Tongue (tissue), 3 donors: ENCODE measurements at places on chromosomes 1 and 21.

- no peak for DNase-seq
Observed at GRCh38 chr1:200226969-200227303, 182.9 kb downstream of the ZNF281 start.

GRCh38 chr1:155978973-155979429 lies 654 bp upstream of the ARHGEF2 start:
- peak; percentile 58 for DNase-seq

DNA sequence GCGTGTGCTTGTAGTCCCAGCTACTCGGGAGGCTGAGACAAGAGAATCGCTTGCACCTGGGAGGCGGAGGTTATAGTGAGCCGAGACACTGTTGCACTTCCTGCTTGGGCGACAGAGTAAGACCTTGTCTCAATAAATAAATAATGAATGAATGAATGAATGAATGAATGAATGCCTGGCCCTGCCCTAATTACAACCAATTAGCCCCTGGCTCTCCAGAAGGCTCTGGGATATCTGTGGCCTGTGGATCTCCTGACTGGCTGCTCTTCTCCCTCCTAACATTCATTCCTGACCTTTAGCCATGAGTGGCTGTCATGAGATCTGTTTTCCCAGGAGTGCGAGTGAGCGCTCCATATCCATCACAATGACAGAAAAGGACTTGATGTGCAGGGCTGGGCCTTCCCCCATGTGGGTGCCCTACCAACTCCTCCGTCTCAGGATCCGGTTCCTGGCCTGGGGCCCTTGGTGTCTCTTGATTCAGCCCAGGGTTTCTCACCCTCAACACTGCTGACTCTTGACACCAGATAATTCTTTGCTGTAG lies 243.6 kb upstream of the TMEM51 start:
- DNase-seq = no peak

DNA sequence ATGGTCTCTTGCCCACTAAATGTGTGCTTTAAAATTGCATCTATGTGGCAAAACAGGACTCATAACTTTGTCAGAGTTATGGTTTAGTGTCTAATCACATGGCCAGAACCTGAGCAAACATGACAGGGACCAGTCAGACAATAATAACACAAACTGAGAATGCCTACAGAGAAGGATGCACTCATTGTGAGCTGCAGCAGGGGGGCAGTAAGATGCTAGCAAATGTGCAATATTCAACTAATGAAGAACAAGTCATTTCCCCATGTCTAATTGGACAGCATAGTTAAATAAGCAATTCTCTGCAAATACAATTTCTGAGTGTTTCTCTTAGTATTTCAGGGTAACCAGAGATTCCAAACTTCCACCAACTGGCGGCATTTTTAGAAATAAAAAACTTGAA lies 30.8 kb downstream of the SPAG17 start:
- peak; percentile 65 for DNase-seq

DNA sequence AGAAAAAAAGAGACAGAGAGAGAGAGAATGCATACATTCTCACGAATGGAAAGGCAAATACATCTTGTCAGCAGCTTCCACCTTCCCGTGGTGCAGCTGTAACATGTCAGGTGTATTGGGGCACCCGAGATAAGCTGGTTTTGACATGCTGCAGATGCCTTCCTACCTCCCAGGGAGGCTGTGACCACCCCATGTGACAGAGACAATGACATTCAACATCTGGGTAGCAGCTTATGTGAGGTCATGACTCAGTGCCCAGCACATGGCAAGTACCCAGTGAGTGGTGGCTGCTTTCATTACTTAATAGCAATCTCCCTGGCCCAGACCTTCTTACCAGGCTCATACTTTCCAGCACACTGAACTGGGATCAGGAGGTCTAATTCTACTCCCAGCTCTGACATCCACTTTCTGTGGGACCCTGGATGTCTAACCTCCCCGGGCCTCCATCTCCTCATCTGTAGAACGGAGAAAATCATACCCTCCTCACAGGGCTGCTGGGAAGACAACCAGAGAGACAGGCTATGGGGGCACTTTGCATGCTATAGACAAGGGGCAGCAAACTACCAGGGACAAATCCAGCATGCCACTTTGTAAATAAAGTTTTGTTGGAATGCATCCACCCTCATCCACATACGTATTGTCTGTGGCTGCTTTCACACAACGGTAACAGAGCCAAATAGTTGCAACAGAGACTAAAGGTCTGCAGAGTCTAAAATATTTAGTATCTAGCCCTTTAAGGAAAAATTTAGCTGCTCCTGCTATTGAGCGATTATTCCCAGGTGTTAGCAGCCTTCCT lies 38.5 kb upstream of the ZBTB40 start:
- DNase-seq = no peak

DNA sequence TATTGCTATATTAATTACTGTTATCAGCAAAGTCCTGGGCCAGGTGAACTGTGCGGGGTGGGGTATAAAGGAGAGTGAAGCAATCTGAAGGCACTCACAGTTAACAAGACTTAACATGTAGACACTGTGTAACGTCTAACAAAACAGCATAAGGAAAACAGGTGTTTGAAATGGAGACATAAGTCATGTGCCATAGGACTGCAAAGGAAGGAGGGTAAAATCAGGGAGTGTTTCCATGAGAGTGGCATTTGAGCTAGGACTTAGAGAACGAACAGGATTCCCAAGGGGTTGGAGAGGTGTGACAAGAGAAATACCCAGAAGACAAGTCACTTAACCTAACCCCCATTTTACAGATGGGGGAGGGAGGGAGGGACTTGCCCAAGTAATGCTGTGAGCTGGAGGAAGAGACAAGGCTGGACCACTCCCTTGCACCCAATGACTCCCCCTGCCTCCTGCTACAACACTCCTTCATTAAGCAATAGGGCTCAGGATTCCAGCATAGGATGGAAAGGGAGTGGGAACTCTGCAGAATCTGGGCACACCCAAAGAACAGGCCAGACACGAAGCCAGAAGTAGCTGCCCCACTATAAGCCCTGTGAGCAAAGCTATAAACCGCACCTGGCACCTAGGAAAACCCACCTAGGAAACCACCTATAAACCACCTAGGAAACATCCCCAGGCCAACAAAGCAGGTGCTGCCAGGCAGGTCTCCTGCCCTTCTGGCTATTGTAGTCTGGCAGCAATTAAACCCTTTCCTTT lies 6.6 kb downstream of the PEF1 start:
- DNase-seq = peak; percentile 33

DNA sequence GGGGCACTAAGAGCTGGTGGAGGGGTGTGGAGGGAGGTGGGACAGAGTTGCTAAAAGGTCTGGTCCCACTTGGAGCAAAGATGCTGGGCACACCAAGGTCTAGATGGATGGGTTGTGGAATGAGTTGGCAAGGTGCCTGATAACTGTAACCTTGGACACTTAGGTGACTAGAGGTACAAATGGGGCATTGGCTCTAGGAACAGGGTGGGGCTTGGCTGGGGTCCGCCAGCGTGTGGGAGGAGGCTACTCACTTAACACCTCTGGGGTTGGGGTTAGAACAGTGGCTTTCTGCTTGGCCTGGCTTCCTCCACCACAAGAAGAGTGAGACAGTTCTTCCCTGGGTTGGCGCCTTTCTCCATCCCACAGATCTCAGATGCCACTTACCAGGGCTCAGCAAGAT lies 17.2 kb downstream of the KCNA2 start:
- no peak for DNase-seq

DNA sequence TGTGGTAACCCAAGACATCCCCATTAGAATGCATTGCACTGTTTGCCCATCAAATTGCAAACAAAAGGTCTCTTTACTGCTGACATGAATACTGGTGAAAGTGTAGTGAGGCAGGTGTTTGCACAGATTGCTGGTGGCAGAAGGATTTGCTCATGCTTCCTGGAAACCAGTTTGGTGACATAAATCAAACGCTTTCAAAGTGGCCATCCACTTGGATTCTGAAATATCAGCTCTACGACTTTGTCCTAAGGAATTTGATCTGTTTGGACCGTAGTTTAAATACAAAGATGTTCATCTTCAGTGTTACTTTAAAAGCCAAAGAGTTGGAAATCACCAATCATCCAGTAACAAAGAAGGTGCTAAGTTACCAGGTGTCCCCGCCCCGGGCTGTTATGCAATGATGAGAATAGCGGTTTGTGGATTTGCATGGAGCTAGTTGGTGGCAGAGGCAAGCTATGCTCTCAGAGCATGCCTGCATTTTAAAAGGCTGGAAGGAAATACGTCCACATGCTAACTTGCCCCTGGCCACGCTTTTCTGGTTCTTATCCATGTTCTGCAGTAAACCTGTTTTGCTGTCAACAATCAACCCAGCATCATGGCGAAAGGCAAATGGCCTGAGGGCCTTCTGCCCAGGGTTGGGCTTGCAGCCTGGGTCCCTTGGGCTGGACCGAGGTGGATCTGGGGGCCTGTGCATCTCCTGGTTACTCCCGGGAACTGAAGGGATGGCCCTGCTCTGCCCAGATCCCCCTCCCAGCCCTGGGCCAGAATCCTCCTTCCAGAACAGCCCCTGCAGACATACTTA lies 49.2 kb downstream of the UMODL1 start:
- peak; percentile 35 for DNase-seq

DNA sequence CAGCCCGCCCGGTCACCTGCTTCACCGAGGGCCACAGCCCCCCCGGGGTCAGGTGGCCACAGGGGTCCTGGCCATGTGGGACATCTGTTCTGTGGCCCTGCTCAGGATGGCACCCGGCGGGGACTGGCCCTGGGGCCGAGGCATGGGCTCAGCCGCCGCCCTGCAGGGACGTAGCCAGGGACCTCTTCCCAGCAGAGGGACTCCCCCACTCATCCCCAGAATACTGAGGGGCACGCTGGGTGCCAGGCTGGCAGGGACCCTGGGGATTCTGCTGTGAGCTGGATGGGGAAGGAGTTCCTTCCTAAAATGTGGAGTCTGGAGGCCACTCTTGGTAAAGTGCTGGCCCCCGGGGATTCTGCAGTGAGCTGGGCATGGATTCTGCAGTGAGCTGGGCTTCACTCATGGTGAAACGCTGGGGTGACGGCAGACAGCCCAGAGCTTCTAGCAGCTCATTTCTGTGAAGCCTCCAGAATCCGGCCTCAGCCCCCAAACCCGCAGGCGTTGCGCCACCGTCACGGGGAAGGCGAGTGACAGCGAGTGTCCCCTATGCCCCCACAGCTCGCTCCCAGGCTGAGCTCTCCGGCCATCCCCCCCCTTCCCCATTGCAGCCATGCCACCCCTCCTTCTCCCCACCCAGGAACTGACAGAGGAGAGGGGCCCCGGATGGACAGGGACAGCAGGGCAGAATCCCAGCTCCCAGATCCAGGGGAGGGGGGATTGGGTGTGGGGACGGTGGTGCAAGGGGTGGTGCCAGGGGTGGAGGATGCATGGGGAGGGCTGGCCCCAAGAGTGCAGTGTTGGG lies 1.4 kb downstream of the ITGB2 start:
- no peak for DNase-seq

- DNase-seq = no peak
Observed at GRCh38 chr1:18132711-18133541, 25.3 kb downstream of the IGSF21 start.

GRCh38 chr1:63042278-63042677 lies 258.3 kb downstream of the ATG4C start:
- peak; percentile 29 for DNase-seq

DNA sequence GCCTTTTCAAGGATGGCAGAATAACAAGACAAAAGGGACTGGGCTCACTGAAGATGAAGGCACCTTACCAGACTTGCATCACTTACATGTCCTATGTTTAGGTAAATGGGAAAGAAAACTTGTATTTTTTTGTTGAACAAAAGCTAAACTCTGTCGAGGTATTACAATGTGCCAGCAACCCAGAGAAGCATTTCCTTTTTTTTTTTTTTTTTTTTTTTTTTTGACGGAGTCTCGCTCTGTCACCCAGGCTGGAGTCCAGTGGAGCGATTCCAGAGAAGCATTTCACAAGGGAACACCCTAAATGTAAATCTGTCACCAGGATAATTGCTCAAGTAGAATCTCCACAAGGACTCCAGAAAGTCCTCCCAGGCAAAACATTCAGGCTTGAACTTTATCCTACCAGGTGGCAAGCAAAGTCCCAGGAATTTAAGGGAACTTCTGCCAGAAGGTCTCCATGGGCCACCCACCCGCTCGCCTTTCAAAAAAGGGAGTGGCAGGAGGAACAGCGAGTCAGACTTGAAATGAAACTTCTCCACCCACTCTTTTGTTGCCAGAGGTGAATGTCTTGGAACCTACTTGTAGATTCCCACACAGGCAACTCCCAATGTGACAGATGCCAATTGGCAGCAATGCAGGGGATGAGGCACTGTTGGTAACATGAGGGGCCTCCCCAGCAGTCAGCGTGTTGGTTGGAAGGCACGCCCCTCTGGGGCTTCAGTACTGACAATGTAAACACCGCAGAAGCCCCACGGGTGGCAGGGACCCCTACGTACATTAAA lies 125.0 kb downstream of the TIAM1 start:
- peak; percentile 82 for DNase-seq

- no peak for DNase-seq
Observed at GRCh38 chr1:88036345-88037014, 647.6 kb upstream of the PKN2 start.

- no peak for DNase-seq
Observed at GRCh38 chr1:226986496-226987178, 46.5 kb downstream of the COQ8A start.

DNA sequence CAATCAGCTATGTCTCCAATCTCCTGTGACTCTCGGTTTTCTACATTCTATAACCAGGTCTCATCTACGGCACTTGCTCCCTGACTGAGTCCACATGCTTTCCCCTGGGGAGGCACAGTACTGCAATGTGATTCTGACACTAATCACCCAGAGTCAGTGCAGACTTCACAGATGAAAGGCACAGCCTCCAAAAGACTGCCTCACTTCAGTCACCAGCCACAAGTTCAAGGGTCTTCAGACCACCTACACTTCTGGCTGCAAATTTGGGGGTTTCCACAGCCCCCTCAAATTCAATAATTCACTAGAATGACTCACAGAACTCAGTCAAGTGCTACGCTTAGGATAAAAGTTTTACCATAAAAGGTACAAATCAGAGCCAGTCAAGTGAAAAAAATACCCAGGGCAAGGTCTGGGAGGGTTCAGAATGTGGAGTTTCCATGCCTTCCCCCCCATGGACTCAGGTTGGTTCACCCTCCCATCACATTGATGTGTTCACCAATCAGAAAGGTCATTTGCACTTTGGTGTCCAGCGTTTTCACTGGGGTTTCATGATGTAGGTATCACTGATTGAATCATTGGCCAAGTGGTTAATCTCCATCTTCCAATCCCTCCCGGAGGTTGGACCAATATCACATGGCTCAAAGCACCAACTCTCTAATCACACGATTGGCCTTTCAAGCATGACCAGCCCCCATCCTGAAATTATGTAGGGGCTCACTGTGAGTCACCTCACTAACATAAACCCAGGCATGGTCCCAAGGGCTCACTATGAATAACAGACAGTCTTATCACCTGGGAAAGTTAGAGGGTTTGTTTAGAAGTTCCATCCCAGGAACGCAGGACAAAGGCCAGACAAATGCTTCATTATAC lies 182.9 kb upstream of the CAMK1G start:
- no peak for DNase-seq

DNA sequence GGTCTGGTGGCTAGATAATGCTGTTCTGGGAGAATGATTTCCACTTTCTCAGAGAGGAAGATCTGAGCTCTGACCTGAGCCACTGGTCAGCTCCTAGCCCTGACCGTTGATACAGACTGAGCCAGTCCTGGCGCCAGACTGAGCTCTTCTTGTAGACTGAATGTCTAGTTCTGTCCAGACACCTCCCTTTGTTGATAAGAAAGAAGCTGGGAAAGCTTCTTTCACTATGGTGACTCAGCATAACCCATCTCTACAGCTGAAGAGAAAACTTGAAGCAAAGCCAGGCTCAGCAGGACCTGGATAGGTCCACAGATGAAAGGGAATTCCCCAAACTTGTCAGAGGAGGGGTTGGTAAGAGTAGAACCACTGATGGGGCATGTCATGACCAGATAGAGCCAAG lies 9.9 kb upstream of the TRABD2B start:
- DNase-seq = no peak

GRCh38 chr1:21524686-21525339 lies 15.6 kb downstream of the ALPL start:
- peak; percentile 43 for DNase-seq

- peak; percentile 83 for DNase-seq
Observed at GRCh38 chr1:204574865-204575163, 58.6 kb downstream of the MDM4 start.
